ENCODE measurements at places on chromosomes 6 and 20.

GRCh38 chr6:96794980-96795379 is 42.3 kb downstream of the GPR63 start:
- DNase-seq = no peak

DNA sequence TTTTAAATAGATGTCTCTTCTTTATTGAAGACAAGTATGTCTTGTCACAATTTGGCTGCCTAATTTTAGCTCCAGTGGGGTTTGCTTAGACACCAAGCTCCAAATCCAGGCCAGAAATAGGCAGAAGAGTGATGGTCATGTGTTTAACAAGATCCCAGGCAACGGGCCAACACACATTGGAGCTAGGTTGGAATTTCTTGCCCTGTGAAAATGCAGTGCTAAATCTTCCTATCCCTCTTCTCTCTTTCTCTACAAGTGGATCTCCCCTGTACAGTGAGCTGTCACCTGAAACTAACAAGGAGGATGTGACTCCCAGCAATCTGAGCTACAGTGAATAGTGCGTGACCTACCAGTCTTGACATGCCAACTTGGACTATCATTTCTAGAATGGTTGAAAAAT is 65.3 kb upstream of the VGLL2 start:
- no peak for DNase-seq

GRCh38 chr6:139014945-139015344 is 13.6 kb upstream of the ABRACL start:
- DNase-seq = no peak

- no peak for DNase-seq
Observed at GRCh38 chr6:145643760-145644159, 91.6 kb downstream of the EPM2A start.

- DNase-seq = no peak
Observed at GRCh38 chr20:52294106-52294628, 102.6 kb upstream of the ZFP64 start.

- no peak for DNase-seq
Observed at GRCh38 chr20:22617160-22617559, 32.8 kb upstream of the FOXA2 start.

DNA sequence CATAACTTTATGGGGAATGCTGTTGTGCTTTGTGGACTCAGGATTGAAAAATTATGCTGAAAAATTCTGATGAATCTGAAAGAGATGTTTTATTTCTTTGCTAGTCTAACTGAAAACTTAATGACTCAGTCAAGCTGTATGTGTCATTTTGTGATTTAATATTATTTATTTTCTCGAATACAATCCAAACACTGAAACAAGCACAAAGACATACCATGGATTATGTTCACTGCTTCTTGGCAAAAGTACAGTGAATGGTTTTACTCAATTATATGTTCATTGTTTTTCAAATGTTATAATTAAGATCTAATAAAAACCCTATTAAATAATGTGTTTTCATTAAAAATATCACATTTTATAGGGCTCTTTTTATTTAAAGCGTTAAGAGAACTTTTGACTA is 330.6 kb upstream of the EPHA7 start:
- no peak for DNase-seq

- no peak for DNase-seq
Observed at GRCh38 chr6:170162775-170163404, 128.0 kb downstream of the DLL1 start.

GRCh38 chr6:18044108-18044783 is 56.8 kb upstream of the KIF13A start:
- no peak for DNase-seq

- peak; percentile 61 for DNase-seq
Observed at GRCh38 chr6:166627875-166628801, 1.1 kb upstream of the RPS6KA2 start.

GRCh38 chr6:56684342-56685101 is 41.8 kb upstream of the DST start:
- no peak for DNase-seq

- DNase-seq = peak; percentile 81
Observed at GRCh38 chr6:16238057-16238962, at the start of gene GMPR. GMPR (plus strand) TSS chr6:16238587; CDS start chr6:16238694, 107 bp downstream.

- DNase-seq = no peak
Observed at GRCh38 chr6:140718021-140718420, 1343.6 kb upstream of the CITED2 start.

GRCh38 chr6:79796197-79796596 is 151.2 kb downstream of the ELOVL4 start:
- no peak for DNase-seq

DNA sequence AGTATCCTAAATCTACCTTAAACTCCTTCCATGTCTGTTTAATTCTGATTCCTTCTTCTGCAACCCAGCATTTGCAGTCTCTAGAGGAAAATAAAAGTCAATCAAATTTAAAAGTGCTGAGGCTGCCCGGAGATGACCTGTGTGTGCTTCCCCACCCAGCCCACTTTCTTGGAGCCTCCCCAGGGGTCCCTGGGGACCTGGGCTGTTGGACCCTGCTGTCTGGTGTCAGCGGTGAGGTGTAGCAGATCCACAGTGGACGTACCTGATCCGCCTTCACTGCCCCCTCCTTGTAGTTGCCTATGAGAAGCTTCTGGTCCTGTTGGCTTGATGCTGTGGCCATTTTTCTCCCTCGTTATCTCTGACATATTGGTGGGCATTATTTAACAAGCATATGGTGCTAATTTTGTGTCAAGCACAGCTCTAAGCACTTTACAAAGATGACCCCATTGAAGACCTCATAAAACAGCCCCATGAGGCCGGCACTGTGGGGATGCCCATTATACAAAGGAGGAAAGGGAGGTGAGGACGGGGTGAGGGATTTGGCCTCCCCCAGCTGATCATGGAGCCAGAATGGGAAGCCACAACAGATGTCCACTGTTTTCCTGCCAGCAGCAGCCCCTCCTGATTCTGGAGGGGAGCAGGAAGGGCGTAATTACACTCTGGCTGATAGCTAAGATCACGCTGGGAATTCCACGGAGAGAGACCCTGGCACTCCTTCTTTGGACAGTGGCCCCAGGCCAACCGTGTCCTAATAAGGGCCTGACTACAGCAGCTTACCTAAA is 628.2 kb downstream of the CDH26 start:
- no peak for DNase-seq

DNA sequence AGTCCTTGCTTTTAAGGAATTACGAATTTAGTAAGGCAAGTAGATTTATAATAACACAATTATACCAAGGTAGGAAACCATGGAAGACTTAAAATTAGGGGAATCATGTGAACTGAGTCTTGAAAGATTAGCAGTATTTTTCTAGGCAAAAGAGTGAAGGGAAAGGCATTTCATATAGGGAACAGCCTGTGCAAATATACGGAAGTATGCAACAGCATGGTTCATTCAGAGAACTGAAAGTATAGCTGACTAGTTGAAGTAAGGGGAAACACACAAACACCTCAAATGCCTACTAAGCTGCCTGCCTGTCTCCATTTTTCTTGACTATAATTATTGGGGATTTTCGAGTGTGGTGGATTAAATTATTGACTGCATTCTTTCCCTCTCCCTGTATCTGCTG is 39.0 kb upstream of the ECHDC1 start:
- DNase-seq = no peak

DNA sequence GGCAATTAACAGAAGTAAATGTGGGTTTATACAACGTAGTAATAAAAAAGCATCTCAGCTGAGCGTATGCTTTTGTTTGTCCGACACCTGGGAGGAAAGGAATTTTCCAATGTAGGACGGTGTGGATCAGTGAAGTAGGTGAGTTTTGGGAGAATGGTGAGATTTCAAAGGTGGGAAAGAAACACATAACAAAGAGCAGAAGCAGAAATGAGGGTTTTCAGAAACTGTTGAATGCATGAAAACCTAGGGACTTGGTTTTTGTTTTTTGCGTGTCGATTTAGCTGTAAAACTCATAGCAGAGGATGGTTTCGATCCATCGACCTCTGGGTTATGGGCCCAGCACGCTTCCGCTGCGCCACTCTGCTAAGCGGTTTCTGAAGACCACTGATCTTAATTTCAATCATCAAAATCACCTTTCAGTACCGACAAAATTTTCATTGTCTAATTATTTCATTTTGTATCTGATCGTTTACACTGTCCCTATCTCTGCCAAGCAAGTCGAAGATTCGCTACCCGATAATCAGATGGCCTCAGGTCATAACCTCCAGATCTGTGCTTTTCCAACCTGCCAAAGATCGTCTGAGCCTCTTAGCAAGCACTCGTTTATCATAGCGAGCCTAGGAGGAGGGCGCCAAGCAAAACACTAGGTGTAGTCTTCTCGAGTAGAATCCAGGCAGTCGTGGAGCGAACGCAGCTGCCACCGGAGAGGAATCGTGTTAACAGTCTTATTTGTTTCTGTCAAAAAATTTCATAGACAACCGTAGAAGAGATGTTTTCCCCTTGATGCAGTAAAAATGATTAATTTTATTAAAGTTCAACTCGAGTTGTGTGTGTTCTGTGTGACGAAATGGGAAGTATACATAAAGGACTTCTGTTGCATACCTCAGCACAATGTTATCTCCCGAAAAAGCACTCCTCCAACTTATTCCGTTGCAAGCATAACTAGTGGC is 20.9 kb upstream of the POM121L2 start:
- DNase-seq = peak; percentile 52

- no peak for DNase-seq
Observed at GRCh38 chr20:57031867-57032355, 234.5 kb downstream of the BMP7 start.

- no peak for DNase-seq
Observed at GRCh38 chr20:43987531-43987930, 72.9 kb downstream of the TOX2 start.

GRCh38 chr6:157316871-157317814 is 6.2 kb downstream of the TMEM242 start:
- DNase-seq = no peak

DNA sequence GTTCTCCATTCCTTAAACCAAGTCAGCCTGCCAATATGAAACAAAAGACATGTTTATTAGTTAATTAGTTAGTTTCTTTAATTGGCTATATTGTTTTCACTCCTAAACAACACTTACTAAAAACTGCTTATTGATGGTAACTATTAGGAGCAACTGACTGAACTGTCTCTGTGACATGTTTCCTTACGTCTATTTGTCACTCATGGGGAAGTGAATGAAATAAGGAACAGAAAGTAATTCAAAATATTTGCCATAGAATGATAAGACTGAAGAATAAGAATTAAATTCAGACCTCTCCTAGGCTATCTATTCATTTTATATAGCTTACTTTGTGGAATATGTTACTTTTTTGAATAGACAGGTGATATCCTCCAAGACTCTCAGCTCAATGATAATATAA is 217.2 kb downstream of the LAMA2 start:
- no peak for DNase-seq

- DNase-seq = no peak
Observed at GRCh38 chr20:5046656-5047339, 45.5 kb upstream of the SLC23A2 start.

Measured in activated naive CD8-positive, alpha-beta T cell treated with anti-CD3 and anti-CD28 coated beads for 36 hours (primary cell).